ENCODE measurements at places on chromosomes 13 and 19. TPM values are rescaled to one million over a fixed set of nuclear protein-coding genes. Genes with fewer than 3 reads are reported as not detected.

Gene RXFP2
- not detected for total RNA-seq

Gene ERVK3-1
- total RNA-seq, result 117 TPM

Gene CEACAM8
- total RNA-seq, result not detected

Gene PTPRH
- total RNA-seq, result 0.11 TPM

DNA sequence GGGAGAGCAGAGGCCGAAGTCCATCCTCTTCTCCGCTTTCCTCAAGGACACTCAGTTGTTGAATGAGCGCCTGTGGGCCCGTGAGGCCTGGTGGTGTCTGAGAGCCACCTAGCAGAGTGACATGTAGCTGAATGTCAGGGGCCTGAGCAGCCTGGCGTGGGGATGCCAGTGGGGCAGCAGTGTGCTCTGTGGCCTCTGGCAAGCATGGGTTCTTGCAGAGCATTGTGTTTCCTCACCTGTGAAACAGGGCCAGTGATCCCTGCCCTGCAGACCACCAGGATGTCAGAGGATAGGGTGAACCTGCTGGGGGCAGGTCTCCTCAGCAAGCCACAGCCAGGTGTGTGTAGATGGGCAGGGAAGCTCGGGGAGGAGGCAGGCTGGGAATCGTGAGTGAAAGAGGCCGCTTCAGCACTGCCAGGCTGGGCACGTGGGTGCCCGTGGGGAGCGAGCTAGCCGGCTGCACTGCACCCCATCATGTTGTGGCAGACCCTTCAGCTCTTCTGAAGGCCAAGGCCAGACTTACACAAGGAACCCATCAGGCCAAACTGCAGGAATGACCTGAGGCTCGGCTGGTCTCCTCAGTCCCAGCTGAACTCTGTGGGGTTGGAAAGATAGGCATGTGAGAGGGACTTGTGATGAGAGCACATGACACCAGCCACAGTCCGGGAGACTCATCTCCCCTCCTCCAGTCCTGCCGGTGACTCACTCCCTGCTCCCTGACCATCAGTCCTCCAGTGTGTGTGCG is 5.0 kb downstream of the PPP1R37 start:
- no peak for DNase-seq

DNA sequence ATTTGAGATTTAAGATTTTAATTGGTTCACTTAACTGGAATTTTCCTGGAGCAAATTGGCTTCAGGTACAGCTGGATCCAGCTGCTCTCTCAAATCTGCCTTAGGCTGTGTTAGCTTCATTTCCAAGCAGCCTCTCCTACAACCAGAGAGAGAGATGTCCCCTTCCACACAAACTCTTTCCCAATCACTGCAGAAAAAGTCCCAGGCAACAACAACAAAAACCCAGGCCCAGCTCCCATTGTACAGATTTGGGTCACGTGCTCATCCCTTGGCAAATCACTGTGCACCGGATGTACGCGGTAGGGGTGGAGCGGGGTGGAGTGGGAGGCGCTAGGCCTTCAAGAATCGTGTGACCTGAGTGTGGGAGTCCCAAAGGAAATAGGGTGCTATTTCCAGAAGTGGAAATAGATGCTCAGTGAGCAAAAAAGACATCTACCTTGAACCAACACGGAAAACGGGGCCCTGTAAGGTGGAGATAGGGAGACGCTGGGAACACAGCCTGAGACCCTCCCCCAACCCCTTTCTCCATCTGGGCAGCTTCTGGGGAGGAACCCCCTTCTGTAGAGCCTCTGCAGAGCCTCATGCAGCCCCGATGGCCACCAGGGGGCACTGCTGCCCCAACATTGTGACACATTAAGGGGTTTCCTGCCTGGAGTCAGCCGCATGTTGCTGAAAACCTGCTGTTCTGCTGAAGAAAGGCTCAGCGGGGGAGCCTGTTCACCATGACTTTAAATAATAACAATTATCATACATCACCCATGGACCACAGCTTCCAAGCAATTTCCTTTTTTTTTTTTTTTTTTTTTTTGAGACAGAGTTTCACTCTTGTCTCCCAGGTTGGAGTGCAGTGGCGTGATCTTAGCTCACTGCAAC is 25.4 kb downstream of the HPN start:
- DNase-seq, result peak; percentile 91

DNA sequence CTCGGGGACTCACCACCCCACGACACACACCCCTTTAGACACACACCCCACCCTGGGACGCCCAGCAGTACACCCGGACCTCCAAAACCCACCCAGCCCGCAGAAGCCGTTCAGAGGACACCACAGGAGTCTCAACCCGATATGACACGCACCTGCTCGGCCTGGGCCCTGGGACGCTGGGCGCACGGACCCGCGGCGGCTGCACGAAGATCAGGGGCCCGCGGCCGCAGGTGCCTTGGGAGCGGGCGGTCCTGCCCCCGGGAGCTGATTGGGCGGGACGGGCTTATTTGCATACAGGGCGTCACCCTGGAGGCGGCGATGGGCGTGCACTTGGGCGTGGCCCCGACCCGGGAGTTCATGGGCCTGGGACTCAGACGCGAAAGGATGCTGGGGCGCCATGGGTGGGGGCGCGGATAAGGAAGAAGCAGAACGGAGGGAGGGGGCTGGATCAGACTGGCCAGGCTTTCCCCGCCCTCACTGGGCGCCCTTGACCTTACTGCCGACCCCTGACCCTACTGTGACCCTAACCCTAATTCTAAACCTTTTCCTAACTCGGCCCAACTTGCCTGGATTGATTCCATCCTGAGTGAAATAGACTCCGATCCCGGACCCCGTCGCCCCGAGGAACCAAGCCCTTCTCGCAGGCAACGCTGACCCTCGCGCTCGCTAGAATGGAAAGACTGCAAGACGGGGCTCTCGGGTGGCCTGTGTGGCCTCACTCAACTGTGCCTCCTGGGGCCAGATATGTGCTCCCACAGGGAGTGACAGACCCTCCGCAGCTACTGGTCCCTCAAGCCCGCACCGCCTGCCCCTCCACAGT is at the start of gene MEF2B:
Gene MEF2B (minus strand): TSS at position 211 of the 820 bp plus-strand sequence. CDS start 19,528 bp downstream, outside the sequence.
- peak; percentile 67 for DNase-seq

- no peak for DNase-seq
Measured at GRCh38 chr19:45526143-45526542, 18.9 kb downstream of the VASP start.

GRCh38 chr13:112711528-112712265 is 21.9 kb downstream of the ATP11A start:
- no peak for DNase-seq

GRCh38 chr13:111614613-111615012 is 294.2 kb downstream of the TEX29 start:
- DNase-seq, result no peak

DNA sequence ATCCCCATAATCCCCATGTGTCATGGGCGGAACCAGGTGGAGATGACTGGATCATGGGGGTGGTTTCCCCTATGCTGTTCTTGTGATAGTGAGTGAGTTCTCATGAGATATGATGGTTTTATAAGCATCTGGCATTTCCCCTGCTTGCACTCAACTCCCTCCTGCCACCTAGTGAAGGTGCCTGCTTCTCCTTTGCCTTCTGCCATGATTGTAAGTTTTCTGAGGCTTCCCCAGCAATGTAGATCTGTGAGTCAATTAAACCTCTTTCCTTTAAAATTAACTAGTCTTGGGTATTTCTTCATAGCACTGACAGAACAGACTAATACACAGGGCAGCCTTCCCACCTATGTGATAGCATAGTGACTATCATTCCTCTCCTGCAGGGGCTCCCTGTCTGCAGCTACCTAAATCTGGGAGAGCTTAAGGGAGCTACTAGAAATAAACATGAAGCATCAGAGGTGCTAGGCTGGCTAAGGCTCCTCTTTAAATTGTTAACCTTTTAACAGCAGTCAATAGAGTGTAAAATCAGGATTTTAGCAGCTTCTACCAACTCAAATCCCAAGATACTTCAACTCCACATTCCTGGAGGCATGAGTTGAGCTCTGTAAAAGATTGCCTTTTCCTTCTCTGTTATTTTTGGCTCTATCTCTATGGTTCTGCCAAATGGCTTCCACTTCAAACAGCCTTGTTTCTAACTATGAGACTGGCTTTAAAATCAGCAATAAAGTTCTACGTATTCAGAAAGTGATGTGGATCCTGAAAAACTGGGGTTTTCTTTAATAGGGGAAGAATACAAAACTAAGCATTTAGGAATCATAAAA is 112.3 kb downstream of the VWA8 start:
- DNase-seq, result no peak

GRCh38 chr13:27730191-27730590 is 62.1 kb upstream of the GSX1 start:
- DNase-seq, result no peak

DNA sequence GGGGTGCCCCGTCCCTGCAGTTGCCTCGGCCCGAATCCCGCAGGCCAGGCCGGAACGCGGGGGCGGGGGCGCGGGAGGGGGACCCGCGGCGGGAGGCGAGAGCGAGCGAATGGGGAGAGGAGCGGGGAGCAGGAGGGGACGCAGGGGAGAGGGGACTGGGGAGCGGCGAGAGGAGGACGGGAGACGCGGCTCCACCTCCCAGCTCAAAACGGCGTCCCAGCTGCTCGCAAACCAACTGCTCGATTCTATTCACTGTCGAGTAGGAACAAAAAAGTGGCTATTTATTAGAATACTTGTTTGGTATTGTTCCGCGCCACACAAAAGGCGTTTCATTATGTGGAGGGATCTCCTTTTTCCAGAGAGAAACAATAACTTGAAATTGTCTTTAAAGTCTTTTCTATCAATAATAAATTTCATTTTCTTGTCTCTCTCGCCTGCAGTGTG is 10.6 kb upstream of the SOX1 start:
- no peak for DNase-seq

- DNase-seq, result no peak
Measured at GRCh38 chr19:28694812-28695211, 518.1 kb downstream of the UQCRFS1 start.

DNA sequence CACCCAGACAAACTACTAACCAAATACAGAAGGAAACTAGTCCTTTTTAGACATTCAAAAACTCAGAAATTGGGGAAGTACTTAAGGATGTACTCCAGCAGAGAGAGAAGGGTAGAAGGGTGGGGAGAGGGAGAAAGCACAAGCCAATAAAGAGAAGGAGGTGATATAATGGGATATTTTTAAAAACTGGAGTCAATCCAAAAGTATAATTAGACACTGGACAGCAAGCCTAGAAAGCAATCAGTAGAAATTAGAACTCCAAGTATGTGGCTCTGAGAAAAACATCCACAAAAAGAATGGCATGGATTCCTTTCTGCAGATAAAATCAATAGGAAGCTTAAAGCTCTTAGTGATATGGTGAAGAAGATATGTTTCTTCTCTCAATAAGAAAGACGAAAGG is 55.8 kb downstream of the PEPD start:
- no peak for DNase-seq

DNA sequence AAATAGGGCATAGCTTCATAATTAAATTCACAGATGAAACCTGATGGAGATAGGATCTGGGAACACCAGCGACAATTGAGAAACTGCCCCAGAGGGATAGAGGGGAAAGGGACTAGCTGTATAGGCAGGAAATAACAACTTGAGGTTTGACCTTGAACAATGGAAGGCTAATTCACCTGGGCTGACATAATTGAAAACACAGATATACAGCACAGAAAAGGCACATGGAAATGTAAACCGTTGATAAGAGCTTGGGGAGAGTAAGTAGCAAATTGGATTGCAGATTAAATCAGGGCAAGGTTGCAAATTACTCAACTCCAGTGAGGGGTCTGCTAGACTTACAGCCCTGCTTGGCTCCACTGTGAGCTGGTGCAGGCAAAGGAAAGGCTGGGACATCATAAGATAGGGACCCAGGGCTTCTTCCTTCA is 246.7 kb downstream of the DLEU7 start:
- no peak for DNase-seq
